ENCODE measurements at places on chromosomes 2 and 18.

DNA sequence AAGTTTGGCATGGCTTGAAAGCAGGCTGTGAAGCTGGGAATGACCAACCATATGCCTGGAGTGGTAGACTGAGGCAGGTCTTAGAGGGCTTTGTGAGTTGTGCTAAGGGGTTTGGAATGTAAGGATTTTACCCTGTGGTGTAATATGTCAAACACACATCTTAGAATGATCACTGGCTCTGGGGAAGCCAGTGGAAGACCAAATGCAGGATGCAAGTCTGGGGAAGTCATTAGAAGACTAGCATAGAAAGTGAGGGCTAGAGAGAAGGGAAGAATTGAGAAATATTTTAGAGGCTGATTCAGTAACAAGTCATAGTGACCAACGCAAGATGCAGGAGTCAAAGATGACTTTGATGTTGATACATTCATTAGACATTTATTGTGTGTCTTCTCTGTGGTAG is 3.5 kb upstream of the FHOD3 start:
- no peak for DNase-seq

DNA sequence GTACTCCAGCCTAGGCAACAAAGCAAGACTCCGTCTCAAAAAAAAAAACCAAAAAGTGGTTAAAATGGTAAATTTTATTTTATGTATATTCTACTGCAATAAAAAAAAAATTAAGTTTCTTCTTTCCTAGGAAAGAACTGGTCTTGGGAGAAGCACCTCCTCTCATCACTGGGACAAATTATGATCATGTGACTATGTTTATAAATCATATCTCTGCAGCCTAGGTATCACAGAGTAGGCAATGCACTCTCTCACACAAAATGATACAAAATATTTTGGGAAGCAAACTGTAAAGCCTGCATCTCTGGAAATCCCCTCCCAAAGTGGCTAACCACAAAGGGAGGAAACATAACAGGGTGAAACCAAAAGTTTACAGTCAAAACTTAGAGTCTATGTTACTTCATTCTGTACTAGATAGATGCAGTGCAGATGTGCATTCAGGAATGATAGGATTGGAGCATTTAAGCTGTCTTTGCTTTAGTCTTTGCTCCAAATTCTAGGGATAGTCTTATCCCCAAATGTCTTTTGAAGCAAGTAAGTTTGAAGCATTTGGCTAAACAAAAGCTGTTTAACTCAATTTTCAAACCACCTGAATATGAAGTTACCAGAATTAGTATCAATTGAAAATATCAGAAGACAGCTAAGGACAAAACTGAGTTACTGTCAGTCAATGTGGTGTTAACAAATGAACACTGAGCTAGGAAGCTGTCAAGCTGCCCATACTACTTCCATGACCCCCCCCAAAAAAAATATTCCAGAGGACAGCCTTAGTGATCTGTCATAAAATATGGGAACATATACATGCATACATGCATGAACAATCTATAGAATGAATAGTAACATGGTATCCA is 21.1 kb upstream of the MALT1 start:
- no peak for DNase-seq

DNA sequence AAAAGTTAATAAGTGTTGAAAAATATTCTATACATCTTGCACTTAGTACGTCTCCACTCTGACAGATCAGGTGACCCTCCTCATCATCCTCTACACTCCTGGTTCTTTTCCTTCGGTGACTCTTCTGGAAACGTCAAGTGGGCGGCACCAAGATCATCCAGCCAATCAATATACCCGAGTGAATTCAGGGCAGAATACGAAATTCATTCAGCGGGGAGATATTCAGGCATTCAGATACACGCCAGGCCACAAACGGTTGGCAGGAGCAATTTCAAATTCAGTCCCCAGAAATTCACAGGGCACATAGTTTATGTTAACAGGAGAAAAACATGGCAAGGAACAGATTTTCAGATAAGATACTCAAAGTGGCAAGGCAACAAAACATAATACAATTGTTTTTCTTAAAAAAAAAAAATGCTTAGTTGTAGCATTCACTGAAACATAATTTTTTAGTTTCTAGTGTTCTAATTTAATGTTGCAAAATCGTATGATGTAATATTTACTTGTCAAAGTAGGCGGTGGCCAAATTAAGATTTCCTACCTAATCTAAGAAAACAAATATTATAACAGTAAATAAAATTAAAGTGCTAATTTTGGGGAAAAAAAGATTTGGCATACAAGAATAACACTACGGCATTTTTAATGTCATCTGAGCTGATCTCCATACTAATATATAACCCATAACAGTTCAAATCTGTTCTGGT is 4.2 kb downstream of the CLK1 start:
- no peak for DNase-seq

GRCh38 chr2:37993143-37993542 is 68.1 kb downstream of the RMDN2 start:
- DNase-seq: no peak

GRCh38 chr18:47911877-47912276 is 18.6 kb downstream of the SMAD2 start:
- no peak for DNase-seq

GRCh38 chr2:694906-695510 is 17.8 kb upstream of the TMEM18 start:
- no peak for DNase-seq

Data from GDM1 (cell line).